ENCODE measurements at places on chromosomes 3 and 15. TPM values are rescaled to one million over a fixed set of nuclear protein-coding genes. Genes with fewer than 3 reads are reported as not detected.

The CCDC39 gene
- total RNA-seq = not detected

The BLOC1S6 gene
- total RNA-seq = 50.9 TPM

DNA sequence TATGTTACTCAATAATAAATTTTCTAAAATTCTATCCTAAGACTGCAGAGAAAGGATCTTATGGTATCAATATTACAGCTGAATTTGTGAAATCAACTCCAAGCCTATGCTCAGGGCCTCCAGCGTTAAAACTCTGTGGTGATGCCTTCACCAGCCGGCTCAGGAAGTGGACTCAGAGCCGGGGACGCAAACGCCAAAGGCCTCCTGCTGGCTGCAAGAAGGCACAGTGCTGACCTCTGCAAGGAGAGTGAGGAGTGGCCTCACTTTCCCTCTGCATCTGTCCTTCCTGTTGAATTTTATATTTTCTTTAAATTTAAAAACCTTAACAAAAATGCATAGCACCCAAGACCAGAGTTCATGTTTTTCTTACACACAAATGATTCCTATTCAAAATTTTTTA lies 48.5 kb downstream of the HERC2 start:
- no peaks in the 10 kb centered on the region for H3K4me1 ChIP-seq
- H3K4me3 ChIP-seq = no peak overlapping the region
- H3K27ac ChIP-seq = no peak overlapping the region
- no peak for DNase-seq

The ACAD9 gene
- total RNA-seq = 51.2 TPM

The FRMD5 gene
- 0.44 TPM for total RNA-seq

GRCh38 chr3:136734382-136735070 lies 17.7 kb downstream of the STAG1 start:
- no peak overlapping the region for H3K27ac ChIP-seq
- no peaks in the 10 kb centered on the region for H3K27me3 ChIP-seq
- DNase-seq = no peak

DNA sequence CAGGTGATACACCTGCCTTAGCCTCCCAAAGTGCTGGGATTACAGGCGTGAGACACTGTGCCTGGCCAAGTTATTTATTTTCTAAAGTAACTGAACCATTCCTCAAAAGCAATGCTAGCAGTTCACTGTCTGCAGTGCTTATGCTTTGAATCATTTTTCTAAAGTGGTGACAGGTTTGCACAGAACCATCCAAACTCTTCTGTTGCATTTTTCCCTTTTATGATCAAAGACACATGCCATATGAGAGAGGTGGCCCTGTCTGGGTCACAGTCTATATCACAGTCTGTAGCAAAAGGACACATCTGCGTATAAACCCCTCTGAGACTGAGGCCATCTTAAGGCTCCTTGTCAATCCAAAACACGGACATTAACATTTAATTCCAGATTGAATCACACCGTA lies 17.2 kb downstream of the CDCP1 start:
- no peaks in the 10 kb centered on the region for H3K4me1 ChIP-seq
- H3K36me3 ChIP-seq = no peaks in the 10 kb centered on the region
- H3K27ac ChIP-seq = no peak overlapping the region
- H3K4me3 ChIP-seq = no peak overlapping the region
- DNase-seq = no peak
- no peaks in the 10 kb centered on the region for H3K27me3 ChIP-seq

The ZNF654 gene
- 16.4 TPM for total RNA-seq

DNA sequence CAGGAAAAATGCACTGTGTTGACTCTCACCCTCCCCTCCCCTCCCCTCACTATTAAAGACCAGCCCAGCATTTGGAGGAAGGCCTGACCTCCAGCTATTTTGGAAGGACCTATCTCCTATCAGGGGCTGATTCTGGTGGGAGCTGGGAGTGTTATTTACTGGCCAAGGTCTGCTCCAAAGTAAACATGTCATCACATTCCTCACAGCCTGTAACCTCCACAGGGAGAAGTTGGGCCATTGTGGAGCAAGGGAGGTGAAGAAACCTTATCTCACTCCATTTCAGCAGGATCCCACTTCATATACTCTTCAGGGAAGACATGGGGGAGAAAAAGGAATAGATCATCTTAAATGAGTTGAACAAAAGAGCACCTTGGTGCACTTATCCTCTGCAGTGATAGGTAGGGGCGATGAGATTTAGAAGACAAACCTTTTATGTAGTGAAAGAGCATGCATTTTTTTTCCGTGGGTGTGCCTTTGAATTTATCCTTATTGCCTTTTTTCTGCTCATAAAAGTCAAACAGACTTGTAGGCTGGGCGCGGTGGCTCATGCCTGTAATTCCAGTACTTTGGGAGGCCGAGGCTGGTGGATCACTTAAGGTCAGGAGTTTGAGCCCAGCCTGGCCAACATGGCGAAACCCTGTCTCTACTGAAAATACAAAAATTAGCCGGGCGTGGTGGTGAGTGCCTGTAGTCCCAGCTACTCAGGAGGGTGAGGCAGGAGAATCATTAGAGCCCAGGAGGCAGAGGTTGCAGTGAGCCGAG lies 15.6 kb upstream of the FLNB start:
- H3K4me1 ChIP-seq = no peaks in the 10 kb centered on the region
- no peaks in the 10 kb centered on the region for H3K27me3 ChIP-seq
- H3K27ac ChIP-seq = no peak overlapping the region
- no peak overlapping the region for H3K4me3 ChIP-seq

The GTPBP8 gene
- 29.3 TPM for total RNA-seq

The CP gene
- not detected for total RNA-seq

GRCh38 chr3:9855594-9855993 lies 11.8 kb upstream of the RPUSD3 start:
- H3K36me3 ChIP-seq = no peaks in the 10 kb centered on the region
- no peak for DNase-seq
- no peak overlapping the region for H3K27ac ChIP-seq
- no peak overlapping the region for H3K4me3 ChIP-seq
- H3K27me3 ChIP-seq = no peaks in the 10 kb centered on the region

- no peak overlapping the region for H3K27ac ChIP-seq
- DNase-seq = peak; percentile 3
- H3K4me1 ChIP-seq = no peaks in the 10 kb centered on the region
These were observed 30.4 kb upstream of the ALDH1A3 start for GRCh38 chr15:100849021-100849854.

DNA sequence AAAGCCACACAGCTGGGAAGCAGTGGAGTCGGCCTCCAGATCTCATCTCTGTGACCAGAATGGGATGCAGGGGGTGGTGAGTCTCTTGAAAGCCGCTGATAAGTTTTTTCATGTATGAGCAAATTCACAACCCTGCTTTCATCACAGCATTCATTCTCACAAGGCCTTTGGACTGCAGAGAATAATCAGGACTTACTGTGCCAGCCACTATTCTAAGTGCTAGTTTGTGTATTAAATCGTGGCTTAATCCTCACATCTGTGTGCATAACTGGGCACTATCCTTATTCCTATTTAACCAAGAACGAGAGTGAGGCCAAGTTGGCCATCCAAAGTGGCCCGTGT lies 64.2 kb upstream of the POLG start:
- H3K36me3 ChIP-seq = no peaks in the 10 kb centered on the region
- H3K27me3 ChIP-seq = peaks cover 39% of the 10 kb centered on the region
- H3K4me3 ChIP-seq = no peak overlapping the region
- no peak for DNase-seq

DNA sequence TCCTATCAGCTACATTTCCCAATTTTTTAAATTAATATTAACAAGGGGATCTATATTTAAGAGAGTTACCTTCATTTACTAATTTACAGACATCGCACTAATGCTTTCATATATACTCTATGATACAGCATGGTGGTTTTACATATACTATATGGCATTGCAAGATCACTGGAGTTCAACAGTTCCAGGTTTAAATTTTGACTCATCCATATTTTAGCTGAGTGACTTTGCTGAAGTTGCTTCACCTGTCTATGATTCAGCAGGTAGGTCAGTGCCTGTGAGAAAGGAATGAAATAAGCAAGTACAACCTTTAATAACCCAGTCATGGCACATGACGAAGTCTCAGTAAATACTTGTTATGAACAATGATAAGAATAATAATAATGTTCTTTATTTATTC lies 211.1 kb downstream of the P3H2 start:
- H3K27ac ChIP-seq = no peak overlapping the region
- no peak for DNase-seq
- H3K4me1 ChIP-seq = no peaks in the 10 kb centered on the region

DNA sequence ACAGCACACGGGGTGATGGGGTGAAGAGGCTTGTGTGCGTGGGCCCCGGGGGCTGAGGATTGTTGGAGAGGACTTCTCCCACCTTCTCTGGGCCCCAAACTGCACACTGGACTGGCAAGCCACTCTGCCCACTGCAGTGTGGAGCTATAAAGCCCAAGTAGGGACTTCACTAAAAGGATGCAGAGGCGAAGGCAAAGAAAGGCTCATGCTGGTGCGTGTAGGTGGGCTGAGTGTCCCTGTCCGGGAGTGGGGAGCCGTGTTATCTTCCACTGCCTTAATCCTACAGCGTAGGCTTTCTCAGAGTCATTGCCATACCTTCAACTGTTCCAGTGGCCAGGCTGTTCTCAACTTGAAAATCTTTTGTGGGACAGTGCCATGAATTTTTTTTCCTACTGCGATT lies 3.9 kb downstream of the PPARG start:
- no peak overlapping the region for H3K27ac ChIP-seq
- H3K4me3 ChIP-seq = no peak overlapping the region
- H3K36me3 ChIP-seq = no peaks in the 10 kb centered on the region

GRCh38 chr3:53016236-53016635 lies 29.6 kb downstream of the SFMBT1 start:
- H3K27ac ChIP-seq = no peak overlapping the region
- no peak for DNase-seq
- H3K27me3 ChIP-seq = no peaks in the 10 kb centered on the region
- no peaks in the 10 kb centered on the region for H3K36me3 ChIP-seq

The TUSC2 gene
- 36.6 TPM for total RNA-seq

DNA sequence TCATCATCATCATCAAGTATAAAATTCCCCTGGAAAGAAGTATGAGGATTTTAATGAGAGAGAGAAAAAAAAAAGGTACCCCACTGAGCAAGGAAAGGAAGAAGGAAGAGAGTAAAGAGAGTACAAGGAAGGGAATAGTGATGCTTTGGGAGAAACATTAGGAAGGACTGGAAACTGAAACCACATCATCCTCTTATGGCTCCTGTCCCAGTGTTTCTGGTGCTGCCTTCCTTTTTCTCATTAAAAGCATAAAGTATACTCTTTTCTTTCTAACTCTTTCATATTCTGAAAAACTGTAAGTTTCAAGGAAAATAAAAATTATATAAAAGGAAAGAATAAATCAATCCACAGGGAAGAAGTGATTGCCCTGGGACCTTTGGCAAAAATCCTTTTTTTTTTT lies 616.4 kb upstream of the CBLB start:
- H3K27me3 ChIP-seq = no peaks in the 10 kb centered on the region
- H3K4me1 ChIP-seq = no peaks in the 10 kb centered on the region
- H3K27ac ChIP-seq = no peak overlapping the region
- DNase-seq = no peak
- no peak overlapping the region for H3K4me3 ChIP-seq
- no peaks in the 10 kb centered on the region for H3K36me3 ChIP-seq

The FAM107A gene
- total RNA-seq = not detected

GRCh38 chr3:35678643-35679161 lies 39.4 kb downstream of the ARPP21 start:
- H3K36me3 ChIP-seq = no peaks in the 10 kb centered on the region
- no peaks in the 10 kb centered on the region for H3K27me3 ChIP-seq

DNA sequence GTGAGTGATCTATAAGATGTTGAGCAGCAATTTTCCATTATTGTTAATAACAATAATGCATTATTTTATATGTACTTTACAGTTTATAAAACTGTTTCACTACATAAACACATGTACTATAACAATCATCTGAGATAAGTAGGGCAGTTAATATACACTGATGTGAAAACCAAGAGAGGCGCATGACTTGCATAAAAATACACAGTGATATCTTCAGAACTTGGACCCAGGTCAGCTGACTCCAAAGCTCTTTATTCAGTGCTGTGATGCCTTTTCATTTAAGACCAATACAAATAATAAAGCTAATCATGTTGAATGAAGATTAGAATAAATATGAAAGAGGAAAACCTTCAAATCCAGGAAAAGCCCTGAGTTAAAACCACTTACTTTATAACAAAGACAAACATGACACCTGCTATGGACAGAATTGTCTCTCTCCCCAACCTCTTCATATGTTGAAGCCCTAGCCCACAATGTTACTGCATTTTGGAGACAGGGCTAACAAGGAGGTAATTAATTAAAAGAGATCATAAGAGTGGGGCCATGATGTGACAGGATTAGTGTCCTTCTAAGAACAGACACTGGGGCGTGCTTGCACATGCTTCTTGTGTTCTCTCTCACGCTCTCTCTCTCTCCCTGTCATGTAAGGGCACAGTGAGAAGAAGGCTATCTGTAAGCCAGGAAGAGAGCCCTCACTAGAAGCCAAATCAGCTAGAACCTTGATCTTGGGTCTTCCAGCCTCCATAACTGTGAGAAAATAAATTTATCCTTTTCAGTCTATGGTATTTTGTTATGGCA lies 55.8 kb upstream of the TSPAN3 start:
- no peak overlapping the region for H3K4me3 ChIP-seq
- H3K27ac ChIP-seq = no peak overlapping the region
- H3K4me1 ChIP-seq = no peaks in the 10 kb centered on the region
- no peak for DNase-seq
- no peaks in the 10 kb centered on the region for H3K27me3 ChIP-seq

The TJP1 gene
- not detected for total RNA-seq

The BCL2A1 gene
- total RNA-seq = 55.8 TPM

DNA sequence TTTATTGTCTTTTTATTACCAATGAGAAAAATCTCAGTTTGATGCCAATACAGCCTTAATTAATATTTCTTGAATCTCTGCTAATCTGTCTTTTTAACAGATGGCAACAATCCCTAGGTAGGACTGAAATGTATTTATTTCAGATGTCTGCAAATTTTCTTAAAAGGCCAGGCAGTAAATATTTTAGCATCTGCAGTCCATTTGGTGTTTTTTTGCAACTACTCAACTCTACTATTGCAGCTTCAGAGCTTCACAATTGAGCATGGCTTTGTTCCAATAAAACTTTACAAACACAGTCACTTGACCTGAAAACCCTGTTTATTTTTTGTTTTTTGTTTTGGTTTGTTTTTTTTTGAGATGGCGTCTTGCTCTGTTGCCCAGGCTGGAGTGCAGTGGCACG lies 82.7 kb downstream of the RARB start:
- DNase-seq = no peak
- H3K36me3 ChIP-seq = no peaks in the 10 kb centered on the region
- H3K4me1 ChIP-seq = no peaks in the 10 kb centered on the region
- no peak overlapping the region for H3K27ac ChIP-seq
- no peak overlapping the region for H3K4me3 ChIP-seq

GRCh38 chr3:61134532-61134931 lies 116.7 kb downstream of the FHIT start:
- no peaks in the 10 kb centered on the region for H3K4me1 ChIP-seq
- no peaks in the 10 kb centered on the region for H3K27me3 ChIP-seq
- H3K36me3 ChIP-seq = no peaks in the 10 kb centered on the region
- no peak for DNase-seq
- no peak overlapping the region for H3K27ac ChIP-seq

DNA sequence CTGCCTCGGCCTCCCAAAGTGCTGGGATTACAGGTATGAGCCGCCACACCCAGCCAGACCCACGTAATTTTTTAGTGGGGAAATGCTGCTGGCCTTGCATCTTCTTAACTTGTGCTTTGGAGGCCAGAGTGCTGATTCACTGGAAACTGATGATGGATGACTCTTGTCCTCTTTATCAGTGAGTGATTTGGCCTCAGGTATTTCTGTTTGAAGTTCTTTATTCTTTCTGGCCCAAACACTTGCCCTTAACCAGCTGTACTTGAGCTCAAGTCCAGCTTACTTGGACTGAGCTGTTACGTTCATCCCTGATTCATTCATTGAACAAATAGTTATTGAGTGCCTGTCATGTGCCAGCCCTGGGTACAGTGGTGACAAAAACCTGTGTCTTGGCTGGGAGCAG lies 4.2 kb downstream of the PTPN23 start:
- H3K27me3 ChIP-seq = no peaks in the 10 kb centered on the region
- peaks cover 18% of the 10 kb centered on the region for H3K4me1 ChIP-seq
- no peak overlapping the region for H3K27ac ChIP-seq
- no peak for DNase-seq
- peaks cover 3% of the 10 kb centered on the region for H3K36me3 ChIP-seq

Data from CD8-positive, alpha-beta memory T cell (primary cell).